ENCODE measurements at places on chromosomes 5 and 9.

DNA sequence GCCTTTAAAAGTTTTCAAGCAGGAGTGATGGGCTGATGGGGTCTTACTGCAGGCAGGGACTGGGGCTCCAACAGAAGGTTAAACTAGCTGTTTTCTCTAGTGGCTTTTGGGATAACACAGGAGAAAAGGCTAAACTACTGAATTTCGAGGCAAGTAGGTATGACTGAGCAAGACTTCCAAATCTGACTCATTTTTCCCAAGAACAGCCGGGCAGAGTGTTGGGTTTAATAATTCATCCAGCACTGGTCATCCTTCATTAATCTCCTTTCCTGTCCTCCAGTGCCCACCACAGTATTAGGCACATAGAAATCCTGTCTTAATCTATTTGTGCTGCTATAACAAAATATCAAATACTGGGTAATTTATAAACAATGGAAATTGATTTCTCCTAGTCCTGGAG lies 20.5 kb downstream of the MSX2 start:
- no peak for DNase-seq

DNA sequence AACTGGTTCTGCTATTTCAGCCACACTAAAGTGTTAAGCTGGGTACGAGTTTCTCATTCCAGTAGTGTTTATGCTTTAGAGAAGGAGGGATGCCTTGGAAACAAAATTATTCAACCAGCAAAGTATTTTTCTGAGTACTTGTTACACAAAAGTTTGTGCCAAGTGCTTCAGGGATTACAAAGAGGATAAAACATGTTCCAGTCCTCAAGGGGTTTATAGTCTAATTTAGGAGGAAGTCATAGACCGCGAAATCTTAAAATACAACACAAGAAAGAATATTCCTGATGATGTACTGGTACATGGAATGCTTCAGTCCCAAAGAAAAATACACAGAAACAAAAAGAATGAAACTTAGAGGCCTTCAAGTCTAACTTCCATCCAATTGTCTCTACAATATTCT lies 85.4 kb upstream of the NR4A3 start:
- no peak for DNase-seq

DNA sequence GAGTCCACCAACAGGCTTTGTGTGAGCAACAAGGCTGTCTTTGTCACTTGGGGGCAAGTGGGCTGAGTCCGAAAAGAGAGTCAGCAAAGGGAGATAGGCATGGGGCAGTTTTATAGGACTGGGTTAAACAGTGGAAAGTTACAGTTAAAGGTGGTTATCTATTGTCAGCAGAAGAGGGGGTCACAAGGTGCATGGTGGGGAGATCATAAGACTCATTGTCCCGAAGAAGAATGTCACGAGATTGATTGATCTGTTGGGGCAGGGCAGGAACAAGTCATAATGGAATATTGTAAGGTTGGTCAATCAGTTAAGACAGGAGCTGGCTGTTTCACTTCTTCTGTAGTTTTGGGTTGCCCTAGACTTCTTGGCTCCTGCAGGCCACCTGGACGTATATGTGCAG lies 7.6 kb upstream of the HMGCS1 start:
- no peak for DNase-seq

GRCh38 chr5:60184606-60185005 lies 291.1 kb upstream of the PDE4D start:
- DNase-seq, result no peak

DNA sequence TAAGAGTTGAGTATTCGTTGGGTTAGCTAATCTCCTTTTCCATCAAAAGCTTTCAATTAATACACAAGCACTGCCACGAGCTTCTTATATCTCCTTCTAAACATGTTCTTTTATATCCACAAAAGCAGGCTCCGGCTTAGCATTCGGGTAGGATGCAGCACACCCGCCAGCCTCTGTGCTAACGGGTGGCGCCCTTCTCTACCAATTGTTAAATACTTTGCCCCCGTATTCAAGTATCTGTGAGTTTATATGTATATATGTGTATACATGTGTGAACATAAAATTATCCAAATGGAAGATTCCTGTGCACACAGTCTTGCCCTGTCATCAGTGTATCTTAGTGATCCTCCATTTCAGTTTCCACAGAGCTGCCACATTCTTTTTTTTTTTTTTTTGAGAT lies 27.8 kb downstream of the BNIP1 start:
- DNase-seq, result no peak

GRCh38 chr5:22598796-22599195 lies 254.3 kb downstream of the CDH12 start:
- no peak for DNase-seq

DNA sequence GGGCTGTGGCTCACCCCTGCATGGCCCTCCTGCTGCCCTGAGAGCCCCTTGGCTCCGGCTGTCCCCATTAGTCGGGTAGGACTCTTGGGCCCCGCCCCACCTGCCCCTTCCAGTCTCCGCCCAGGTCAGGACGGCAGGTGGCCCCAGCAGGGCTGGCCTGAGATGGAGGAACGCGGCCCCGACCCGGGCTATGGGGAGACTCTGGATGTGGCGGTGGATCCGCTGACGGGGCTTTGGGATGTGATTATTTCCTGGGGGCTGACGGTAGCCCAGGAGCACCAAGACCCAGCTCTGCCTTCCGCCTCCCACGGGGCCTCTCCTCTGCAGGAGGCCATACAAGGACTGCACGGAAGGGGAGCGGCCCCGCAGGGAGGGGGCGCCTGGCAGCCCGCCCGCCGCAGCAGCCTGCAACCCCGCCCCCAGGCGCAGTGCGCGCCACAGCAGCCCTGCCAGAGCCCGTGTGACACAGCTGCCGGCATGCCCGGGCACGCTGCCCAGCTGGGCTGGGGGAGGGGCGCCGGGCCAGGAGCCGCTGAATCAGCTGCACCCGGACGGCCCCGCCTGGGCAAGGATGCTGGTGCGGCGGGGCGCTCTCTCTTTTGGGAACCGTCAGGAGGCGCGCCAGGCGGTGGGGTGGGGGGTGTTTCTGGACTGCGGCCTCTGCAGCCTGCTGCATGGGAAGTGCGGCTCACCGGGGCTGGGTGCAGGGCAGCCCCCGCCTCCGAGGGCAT lies 9.2 kb downstream of the TMEM250 start:
- peak; percentile 67 for DNase-seq

GRCh38 chr9:93206576-93207155 lies 22.7 kb downstream of the WNK2 start:
- DNase-seq, result no peak

DNA sequence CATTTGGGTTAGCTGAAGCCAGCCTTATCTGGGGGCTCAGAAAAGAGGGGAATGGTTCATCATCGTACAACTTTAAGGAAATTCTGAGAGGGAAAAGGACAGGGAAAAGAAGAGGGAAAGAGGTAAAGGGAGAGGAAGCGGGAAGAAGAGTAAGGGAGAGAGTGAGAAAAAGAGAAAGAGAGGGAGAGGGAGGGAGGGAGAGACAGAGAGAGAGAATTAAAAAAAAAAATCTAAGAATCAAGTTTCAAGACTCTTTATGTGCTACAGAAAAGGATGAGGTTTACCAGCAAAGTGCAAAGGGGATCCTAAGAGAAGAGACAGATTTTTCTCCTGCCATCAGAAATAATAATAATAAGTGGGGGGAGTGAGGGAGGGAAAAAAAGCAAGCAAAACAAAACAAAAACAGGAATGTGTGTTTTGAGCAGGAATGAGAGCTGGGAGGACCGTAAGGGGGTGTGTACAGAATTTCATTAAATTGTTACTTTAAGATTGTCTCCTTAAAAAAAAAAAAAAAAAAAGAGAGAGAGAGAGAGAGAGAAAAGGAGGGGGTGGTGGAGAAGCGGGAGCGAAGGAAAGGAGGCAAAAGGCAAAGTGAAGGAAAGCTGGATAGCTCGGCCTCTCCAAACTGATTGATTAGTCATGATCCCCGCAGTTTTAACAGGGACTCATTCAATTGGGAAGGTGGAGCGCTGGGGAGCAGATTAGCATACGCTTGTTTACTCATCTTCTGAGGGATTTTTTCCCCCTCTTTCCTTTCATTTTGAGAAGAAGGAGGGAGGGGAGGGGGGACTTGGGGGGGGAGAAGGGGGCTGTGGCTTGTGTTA lies 438 bp upstream of the PAPPA start:
- peak; percentile 55 for DNase-seq

- no peak for DNase-seq
Measured at GRCh38 chr9:89872913-89873707, 268.3 kb downstream of the GADD45G start.

- no peak for DNase-seq
Measured at GRCh38 chr5:94082405-94082804, 341.0 kb upstream of the POU5F2 start.

- DNase-seq, result no peak
Measured at GRCh38 chr9:116480700-116481099, 206.4 kb upstream of the TRIM32 start.

DNA sequence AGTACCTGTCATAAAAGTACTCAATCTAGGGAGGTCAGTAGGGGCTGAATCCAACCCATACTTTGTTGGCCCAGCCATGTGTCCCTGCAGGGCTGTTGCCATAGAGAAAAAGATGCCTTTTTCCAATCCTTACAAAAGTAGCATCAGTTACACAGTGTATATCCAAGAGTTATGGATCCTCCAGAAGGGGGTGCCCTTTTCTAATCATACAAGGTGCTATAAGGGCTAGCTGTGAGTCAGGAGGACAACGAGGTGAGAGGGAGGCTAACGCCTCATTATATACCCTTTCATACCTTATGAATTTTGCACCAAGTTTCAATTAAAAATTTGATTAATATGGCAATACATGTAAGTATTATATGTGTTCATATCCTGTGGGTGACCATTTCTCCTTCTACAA lies 4.8 kb downstream of the KIAA0825 start:
- DNase-seq, result no peak

DNA sequence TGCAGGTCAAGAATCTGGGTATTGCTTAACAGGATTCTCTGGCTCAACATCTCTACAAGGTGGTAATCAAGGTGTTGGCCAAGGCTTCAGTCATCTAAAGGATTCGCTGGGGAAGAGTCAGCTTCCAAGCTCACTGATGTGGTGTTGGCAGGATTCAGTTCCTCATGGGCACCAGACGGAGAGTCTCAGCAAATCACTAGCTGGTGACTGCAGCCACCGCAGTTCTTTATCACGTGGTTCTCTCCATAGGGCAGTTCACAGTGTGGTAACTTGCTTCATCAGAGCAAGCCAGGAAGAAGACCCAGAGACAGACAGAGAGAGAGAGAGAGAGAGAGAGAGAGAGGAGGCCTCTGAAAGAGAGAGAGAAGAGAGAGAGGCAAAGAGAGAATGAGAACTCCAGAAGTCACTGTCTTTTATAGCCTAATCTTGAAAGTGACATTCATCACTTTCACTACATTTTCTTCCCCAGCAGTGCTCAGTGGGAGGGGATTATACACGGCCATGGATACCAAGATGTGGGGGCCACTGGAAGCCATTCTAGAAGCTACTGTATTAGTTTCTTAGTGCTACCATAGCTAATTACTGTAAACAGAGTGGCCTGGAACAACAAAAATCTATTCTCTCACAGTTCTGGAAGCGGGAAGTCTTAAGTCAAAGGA lies 109.2 kb upstream of the SMIM23 start:
- DNase-seq, result no peak

Measured in AG04450 (cell line).